ENCODE measurements at places on chromosomes 7 and 10.

DNA sequence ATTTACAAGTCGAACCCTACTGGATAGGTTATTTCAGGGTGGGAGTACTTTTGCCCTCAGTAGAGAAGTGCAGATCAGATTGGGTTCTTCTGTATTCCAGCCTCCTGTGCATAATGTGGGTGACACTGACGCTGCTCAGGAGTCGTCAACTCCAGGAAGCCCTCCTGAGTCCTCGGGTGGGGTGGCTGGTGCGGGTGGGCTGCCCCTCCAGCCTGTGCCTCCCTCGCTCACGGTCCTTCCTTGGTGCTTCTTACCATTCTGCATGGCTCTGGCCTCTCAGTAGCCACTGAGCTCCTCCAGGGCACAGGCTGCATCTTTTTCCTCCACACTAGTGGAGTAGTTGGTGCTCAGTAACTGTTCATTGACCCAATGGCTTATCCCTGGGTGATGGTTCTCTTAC is 4.3 kb downstream of the CDH23 start:
- DNase-seq: no peak
- H3K4me3 ChIP-seq: no peak overlapping the region
- H3K36me3 ChIP-seq: no peaks in the 10 kb centered on the region

DNA sequence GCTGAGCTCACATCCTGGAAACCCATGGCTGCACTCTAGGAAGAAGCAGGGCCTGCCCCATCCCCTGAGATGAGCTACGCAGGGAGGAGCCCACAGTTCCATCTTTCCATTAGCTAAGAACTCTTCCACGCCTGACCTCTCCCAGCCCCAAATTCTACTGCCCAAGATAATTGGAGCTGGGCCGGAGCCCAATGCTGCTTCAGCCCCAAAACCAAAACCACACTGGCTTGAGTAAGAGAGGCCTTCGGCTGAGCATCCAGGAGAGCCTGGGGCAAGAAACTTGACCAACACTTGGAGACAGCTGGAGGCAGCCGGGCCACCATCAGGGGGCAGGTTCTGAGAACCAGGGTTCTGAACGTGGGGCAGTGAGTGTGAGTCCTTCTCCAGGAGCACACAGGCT is 116.1 kb upstream of the ZMIZ1 start:
- DNase-seq: no peak
- H3K4me1 ChIP-seq: no peaks in the 10 kb centered on the region
- no peaks in the 10 kb centered on the region for H3K27me3 ChIP-seq
- no peak overlapping the region for H3K4me3 ChIP-seq
- no peaks in the 10 kb centered on the region for H3K36me3 ChIP-seq

DNA sequence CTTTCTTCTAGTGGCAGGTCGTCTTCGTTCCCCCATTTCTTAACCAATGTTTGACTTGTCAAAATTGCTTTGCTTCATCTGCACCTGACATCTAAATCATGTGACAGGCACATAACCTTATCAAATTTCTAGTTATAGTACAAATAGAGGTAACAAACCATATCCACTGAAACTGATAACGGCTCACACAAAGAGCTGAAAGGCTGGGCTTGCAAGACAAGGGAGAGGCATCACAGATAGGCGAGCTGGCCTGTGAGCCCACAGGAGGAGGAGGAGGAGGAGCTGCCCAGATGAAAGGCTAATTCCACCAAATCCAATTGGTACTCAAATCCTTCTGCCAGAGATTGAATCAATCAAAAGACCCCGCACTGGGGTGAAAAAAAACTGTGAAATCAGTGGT is 80.2 kb upstream of the NEBL start:
- no peak overlapping the region for H3K4me3 ChIP-seq
- H3K27me3 ChIP-seq: no peaks in the 10 kb centered on the region
- H3K4me1 ChIP-seq: no peaks in the 10 kb centered on the region
- H3K27ac ChIP-seq: no peak overlapping the region
- DNase-seq: no peak
- no peaks in the 10 kb centered on the region for H3K36me3 ChIP-seq

GRCh38 chr7:78195281-78195680 is 396.7 kb downstream of the PHTF2 start:
- H3K27me3 ChIP-seq: no peaks in the 10 kb centered on the region
- H3K36me3 ChIP-seq: no peaks in the 10 kb centered on the region
- no peaks in the 10 kb centered on the region for H3K4me1 ChIP-seq
- no peak overlapping the region for H3K27ac ChIP-seq
- DNase-seq: no peak

GRCh38 chr7:101164071-101164840 is 1.1 kb downstream of the VGF start:
- H3K36me3 ChIP-seq: no peaks in the 10 kb centered on the region
- DNase-seq: peak; percentile 27
- no peak overlapping the region for H3K4me3 ChIP-seq
- peaks cover 51% of the 10 kb centered on the region for H3K27me3 ChIP-seq

GRCh38 chr10:44961230-44961571 is 1.6 kb downstream of the RASSF4 start:
- no peak overlapping the region for H3K4me3 ChIP-seq
- H3K27me3 ChIP-seq: no peaks in the 10 kb centered on the region
- no peak overlapping the region for H3K27ac ChIP-seq
- no peaks in the 10 kb centered on the region for H3K36me3 ChIP-seq
- no peak for DNase-seq

GRCh38 chr10:30705625-30706149 is 76.1 kb upstream of the LYZL2 start:
- no peaks in the 10 kb centered on the region for H3K27me3 ChIP-seq
- peaks cover 53% of the 10 kb centered on the region for H3K4me1 ChIP-seq
- H3K36me3 ChIP-seq: no peaks in the 10 kb centered on the region
- no peak overlapping the region for H3K4me3 ChIP-seq
- H3K27ac ChIP-seq: peak overlapping the region; percentile 70
